ENCODE measurements at places on chromosomes 2 and 18.

GRCh38 chr2:5145053-5145452 lies 547.1 kb upstream of the SOX11 start:
- no peak for DNase-seq

DNA sequence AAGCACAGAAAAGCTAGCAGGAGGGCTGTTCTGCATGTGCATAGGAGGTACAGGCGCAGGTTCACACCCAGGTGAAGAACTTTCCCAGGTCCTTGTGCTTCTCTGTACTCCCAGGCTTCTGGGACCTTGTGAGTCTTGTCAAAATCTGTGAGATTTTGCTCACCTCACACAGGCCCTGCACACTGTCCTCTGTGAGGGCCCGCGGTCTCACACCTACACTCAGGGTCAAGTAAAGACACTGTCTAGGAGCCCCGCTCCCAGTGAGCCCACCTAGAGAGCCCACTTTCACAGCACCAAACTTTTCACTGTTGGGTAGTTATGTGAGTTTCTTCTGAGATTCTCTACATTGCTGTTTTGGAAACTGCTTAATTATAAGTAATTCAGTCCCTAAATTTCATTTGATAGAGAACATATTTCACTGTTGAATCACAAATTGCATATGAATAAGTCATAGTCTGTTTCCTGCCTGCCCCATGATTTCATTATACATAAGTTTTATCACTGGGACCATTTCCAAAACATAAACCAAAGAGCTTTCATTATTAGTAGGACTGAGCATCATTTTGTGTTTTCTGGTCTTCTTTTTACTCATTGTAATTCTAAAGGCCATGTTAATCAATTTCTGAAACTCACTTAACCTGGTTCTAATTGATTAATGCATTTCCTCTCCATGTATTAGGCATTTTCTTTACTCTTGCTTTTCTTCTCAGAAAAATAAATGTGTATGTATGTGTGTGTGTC lies 234.2 kb upstream of the SPOPL start:
- no peak for DNase-seq

DNA sequence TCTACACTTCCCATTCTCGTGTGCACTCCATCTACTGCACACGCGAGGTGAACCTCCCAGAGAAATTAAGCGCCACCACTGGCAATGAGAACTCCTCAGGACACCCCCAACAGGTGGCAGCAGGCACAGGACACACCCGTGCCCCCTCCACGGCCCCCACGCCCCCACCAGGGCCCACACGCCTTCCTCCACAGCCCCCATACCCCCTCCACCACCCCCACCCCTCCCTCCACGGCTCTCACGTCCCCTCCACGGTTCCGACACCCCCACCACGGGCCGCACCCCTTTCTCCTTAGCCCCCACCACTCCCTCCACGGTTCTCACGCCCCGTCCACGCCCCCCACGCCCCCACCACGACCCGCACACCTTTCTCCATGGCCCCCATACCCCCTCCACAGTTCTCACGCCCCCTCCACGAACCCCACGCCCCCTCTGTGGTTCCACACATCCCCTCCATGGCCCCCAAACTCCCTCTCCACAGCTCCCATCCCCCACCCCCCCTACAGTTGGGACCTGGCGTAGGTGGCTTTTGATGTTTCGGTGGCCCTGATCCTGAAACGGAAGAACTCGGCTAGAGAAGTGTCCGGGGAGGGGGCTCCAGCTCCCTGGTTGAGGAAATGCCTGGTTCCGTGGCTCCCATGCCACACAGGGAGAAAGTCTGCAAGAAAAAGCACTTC lies 110.8 kb downstream of the ZNF516 start:
- DNase-seq = no peak

- no peak for DNase-seq
Observed at GRCh38 chr2:173240083-173240482, 114.6 kb upstream of the CDCA7 start.
